ENCODE measurements at places on chromosomes 6 and 20.

DNA sequence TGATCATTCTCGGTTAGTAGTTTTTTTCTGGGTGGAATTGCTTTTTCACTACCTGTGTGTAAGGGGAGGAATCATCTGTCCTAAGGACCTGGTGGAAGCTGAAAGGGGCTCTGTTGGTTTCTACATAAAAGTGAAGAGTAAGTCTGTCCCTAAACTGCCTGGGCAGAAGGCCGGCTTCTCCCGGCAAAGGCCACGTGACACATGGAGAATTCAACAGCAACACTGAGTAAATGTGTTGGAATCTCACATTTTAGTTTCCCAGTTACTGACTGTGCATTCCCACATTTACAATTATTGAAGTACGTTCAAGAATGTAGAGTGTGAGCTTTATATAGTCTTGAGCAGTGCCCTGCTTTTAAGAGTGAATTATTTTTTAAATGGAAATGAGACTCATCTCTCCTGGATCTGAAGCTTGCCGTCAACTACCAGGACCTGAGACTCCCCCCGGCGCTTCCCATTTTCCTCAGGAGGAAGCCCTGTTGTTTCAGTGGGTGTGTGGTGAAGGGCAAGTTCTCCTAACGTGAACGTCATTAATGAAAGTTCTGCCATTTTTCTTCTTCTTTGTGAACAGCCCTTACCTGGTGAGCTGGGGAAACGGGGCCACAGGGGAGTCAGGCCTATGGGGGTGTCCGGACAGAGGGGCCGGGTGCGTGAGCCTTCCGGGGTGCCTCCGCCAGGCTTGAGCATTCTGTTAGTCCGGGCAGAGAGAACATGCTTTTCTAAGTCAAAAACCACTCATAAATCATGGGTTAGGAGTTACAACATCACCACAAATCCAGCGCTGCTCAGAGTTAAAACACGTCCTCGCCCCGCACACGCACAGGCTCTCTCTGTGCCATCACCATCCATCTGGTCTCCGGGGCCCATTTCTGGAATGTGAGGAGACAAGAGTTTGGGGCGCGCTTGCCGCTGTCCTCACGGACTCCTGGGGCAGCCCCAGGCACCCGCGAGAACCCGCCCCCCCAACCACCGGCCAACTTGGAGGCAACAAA, 56.6 kb upstream of the SMOC2 start:
- DNase-seq = no peak

- no peak for DNase-seq
Observed at GRCh38 chr6:86118271-86118670, 475.6 kb upstream of the SYNCRIP start.

DNA sequence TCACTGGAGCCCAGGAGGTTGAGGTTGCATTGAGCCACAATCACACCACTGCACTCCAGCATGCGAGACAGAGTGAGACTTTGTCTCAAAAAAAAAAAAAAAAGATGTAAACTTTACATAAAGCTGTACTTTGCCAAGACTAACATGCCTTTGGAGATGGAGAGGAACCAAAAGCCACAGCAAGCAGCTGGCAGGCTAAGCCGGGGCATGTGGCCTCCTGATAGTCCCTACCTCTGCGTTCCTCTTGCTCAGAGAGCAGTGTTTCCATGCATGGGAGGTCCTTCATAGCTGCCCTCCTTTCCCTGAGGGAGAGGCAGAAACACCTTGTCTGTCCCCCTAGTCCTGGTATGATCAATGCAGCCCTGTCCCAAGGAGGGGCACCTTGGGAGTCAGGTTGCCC, 35.2 kb downstream of the SPATA2 start:
- no peak for DNase-seq

DNA sequence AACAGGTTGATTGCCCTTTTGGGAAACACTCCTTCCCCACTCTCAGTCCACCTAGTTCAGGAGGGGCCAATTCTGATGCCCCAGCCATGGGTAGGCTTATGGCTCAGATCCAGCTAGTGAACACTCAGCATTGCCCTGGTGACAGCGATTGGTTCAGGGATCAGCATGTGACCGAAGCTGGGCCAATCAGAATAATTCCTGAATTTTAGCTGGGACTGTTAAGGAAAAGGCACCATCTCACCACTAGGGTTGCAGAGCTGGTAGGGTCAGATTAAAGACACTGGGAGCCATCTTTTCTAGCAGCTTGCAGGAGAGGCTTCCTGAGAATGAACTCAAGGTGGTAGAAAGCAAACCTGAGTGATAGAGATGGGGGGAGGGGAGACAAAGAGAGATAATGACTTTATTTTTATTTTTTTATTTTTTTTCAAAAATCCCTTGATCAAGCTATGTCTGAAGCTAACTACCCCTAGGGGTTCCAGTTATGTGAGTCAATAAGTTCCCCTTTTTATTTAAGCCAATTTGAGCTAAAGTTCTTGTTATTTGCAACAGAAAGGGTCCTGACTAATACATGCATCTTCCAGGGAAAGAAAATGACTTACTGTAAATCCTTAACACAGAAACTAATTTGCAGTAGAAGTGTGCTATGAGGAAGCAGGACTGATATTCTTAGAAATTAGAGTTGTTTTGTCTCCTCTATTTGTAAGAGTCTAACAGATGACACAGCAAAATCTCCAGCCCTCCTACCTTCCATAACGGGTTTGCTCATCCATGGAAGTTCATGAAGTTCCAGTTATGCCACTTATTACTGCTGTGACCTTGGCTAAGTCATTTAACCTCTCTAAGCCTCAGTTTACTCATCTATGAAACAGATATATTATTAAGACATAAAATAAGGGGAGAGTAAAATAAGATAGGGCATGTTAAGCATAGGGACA, 44.7 kb downstream of the EYA2 start:
- no peak for DNase-seq

DNA sequence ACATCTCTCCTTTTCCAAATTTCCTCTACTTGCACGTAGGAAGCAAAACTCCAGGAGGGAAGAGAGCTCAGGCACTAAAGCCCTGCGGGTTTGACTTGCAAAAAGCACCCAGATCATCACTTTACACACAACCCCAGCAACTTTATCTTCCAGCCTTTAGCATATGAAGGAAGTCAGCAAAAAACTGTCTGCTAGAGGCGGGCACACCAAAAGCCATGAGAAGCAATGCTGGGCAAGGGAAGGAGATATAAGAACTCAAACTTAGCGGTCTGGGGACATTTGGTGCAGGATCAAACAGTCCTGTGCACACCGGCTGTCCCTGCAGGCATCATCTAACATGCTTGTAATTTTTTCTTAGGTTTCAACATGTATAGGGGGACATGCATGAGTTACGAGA, 113.3 kb downstream of the JPH2 start:
- DNase-seq = no peak

- peak; percentile 70 for DNase-seq
Observed at GRCh38 chr20:50338479-50339391, 148.1 kb downstream of the CEBPB start.

GRCh38 chr6:13428583-13429405, 58.6 kb downstream of the GFOD1 start:
- DNase-seq = no peak

DNA sequence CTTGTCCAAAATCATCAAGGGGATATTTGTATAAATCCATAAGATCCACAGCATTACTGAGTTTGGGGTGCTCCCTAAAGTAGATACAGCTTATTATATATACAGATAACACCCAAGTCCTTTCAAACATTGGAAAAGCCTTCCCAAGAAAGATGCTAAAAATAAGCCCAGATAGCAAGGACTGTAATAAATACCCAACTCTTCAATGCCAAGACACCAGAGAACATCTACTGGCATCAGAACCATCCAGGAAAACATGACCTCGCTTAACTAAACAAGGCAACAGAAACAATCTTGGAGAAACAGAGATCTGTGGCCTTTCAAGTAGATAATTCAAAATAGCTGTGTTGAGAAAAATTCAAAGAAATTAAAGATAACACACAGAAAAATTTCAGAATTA, 761.4 kb downstream of the GRIK2 start:
- DNase-seq = no peak

DNA sequence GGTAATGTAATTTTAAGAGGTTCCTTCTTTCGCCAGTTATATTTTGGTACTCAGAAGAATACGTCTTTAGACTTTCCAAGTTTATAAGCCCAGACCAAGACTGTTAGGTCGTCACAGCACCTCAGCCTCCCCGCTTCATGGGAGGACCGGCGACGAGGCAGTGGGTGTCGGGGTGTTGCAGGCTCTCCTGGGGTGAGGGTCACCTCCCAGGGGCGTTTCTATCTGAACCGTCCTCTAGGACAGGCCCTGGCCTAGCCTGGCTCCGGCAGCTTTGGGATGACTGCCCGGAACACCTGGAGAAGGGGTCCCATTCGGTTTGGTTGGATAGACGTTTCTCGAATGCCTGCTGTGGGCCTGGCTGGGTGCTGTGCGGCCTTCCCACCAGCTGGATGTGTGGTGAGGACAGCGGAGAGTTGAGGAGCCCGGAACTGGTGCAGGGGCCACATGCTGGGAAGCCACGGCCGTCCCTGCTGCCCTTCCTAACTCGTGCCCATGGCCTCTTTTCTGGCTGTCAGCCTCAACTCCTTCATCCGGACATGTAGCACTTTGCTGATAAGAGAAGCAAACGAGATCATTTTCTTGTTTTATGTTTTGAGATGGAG, 1.1 kb downstream of the OSBPL2 start:
- no peak for DNase-seq

GRCh38 chr6:136968837-136969236, 46.7 kb downstream of the SLC35D3 start:
- DNase-seq = no peak

- no peak for DNase-seq
Observed at GRCh38 chr6:12081771-12082170, 69.7 kb downstream of the HIVEP1 start.

- DNase-seq = no peak
Observed at GRCh38 chr6:144932621-144933020, 647.5 kb downstream of the UTRN start.

- peak; percentile 73 for DNase-seq
Observed at GRCh38 chr6:129671442-129672340, 38.3 kb downstream of the ARHGAP18 start.

GRCh38 chr6:157104803-157105202, 218.5 kb downstream of the TMEM242 start:
- no peak for DNase-seq

DNA sequence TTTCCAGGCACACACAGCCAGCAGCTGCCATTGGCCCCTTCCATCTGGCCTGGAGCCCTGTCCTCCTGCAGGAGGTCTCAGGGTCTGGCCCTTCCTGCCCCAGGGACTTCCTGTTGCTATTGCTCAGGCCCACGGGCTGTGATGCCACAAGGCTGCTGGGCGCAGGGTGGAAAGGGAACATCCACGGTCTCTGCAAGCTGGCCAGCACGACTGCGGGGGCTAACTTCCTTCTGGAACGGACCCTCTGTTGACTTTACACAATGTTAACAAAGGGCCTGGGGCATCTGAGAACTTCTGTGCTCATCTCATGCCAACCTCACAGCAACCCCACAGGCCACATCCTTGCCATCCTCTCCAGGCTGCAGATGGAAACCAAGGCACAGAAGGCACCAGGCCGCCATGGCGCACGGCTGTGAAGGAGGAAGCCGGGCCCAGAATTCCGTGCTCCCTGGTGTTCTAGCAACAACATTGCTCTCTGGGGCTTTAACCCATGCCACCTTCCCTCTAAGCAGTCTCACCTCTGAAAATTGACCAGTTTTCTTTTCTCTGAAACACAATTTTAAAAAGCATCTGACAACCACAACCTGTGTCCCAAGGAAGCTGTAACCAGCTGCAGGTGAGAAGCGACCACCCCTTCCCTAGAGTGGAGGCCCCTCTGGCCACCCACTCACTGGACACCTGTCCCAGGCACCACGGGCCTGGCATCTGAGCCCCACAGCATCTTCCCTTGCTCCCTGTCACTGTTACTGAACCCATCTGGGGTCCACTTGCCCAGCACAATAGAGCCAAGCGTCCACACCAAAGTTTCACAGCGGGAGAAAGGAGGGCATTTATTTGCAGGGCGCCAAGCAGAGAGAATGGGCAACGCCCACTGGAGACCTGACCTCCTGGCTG, 261.3 kb downstream of the CDH4 start:
- no peak for DNase-seq

- DNase-seq = no peak
Observed at GRCh38 chr6:36695414-36695813, 2.2 kb upstream of the RAB44 start.

DNA sequence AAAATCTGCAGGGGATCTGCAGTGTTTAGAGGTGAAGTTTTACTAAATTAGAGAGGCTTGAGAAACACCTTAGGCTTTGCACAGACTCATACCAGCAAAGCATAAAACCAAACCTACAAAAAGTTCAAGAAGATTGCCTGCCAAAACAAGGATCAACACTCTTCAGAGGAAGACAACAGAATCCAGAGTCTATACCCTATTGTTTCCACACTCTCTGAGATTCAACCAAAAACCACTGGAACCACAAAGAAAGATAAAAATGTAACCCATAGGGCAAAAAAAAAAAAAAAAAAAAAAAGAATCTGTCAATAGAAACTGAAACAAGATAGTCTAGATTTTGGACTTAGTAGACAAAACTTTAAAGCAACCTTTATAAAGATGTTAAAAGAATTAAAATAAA, 102.7 kb downstream of the ANKRD60 start:
- no peak for DNase-seq

- no peak for DNase-seq
Observed at GRCh38 chr6:151998784-151999183, 191.3 kb downstream of the ESR1 start.

DNA sequence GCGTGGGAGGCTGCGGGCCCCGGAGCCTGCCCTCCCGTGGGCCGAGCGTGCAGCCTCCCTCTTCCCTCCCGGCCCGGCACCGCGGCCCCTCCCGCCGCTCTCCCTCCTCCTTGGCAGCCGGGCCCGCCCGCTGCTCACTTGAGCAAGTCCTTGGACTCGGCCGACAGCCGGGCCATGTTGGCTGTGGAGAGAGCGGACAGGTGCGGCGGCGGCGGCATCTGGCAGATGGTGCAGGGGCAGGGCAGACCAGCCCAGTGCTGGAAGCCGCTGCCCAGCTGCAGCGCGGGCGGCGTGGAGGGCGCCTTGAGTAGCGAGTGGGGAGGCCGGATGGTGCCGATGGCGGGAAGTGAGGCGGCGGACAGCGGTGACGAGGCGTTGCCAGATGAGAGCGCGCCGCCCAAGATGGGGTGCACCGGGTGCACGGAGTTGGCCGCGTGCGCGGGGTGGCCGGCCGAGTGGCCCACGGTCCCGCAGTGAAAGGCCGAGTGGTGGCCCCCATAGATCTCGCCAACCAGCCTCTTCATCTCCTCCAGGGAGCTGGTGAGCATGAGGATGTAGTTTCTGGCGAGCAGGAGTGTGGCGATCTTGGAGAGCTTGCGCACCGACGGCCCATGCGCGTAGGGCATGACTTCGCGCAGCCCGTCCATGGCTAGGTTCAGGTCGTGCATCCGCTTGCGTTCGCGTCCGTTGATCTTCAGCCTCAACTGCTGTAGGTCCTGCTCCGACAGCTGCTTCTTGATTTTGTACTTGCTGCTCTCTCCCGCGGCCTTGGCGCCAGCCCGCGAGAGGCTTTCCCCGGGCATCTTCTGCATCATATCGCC, 766 bp downstream of the OLIG3 start:
- peak; percentile 11 for DNase-seq

- DNase-seq = no peak
Observed at GRCh38 chr20:23652926-23653325, 15.2 kb upstream of the CST3 start.

DNA sequence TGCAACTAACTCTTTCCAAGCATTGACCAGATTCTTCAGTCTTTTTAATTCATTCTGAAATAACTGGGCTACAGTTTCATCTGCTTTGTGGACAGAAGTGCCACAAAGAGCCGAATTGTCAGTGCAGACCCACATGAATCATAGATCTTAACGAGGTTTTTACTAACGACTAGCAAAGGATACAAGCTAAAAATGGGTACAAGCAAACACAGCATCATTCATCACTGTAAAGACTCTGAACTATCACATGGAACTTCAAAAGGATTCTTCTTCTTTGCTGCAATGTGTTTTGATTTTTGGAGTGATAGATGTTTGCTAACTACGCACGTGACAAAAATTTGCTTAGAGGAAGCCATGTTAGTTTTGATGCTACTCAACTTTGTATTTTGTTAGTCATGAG, 227.1 kb downstream of the ESR1 start:
- DNase-seq = no peak
